Stimulated activated CD8-positive, alpha-beta memory T cell treated with anti-CD3 and anti-CD28 coated beads, Interleukin-4, amount 100 ng/mL, for 4 hours (primary cell): ENCODE measurements at places on chromosomes 4 and X.

GRCh38 chr4:112330921-112331320 is 33.8 kb downstream of the ALPK1 start:
- no peak for DNase-seq

GRCh38 chrX:38052096-38052495 is 45.7 kb downstream of the SYTL5 start:
- DNase-seq = no peak

- peak; percentile 62 for DNase-seq
Measured at GRCh38 chrX:56764153-56764974, 35.3 kb downstream of the NBDY start.

DNA sequence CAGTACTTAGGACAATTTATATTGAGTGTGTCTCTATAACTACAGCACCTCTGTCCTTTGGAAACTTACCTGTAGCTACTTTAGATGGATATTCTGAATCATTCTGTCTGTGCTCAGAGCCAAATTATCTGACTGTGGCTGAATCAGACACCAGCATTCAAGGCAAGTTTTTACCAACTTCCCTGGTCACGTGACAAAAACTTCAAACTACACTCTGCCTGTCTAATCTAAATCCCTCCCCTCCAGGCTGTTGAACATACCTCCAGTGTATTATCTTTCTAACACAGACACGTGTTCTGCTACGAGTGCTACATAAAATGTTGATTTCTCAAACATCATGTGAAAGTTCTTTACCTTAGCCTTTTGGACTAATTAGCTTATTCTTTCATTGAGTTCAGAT is 641.2 kb upstream of the CPEB2 start:
- DNase-seq = no peak

GRCh38 chrX:106612393-106612763 is 600 bp downstream of the RADX start:
- DNase-seq = no peak
